Left renal pelvis (tissue), 4 donors: ENCODE measurements at places on chromosomes 11 and 22. TPM values are rescaled to one million over a fixed set of nuclear protein-coding genes. Genes with fewer than 3 reads are reported as not detected.

PKP3 gene
- polyA plus RNA-seq, result 9.1 TPM

PKNOX2 gene
- polyA plus RNA-seq, result 12.0 TPM

RNASEH2C gene
- 34.7 TPM for polyA plus RNA-seq

- DNase-seq, result no peak
Measured at GRCh38 chr11:103601225-103601846, 435.1 kb upstream of the DDI1 start.

DNA sequence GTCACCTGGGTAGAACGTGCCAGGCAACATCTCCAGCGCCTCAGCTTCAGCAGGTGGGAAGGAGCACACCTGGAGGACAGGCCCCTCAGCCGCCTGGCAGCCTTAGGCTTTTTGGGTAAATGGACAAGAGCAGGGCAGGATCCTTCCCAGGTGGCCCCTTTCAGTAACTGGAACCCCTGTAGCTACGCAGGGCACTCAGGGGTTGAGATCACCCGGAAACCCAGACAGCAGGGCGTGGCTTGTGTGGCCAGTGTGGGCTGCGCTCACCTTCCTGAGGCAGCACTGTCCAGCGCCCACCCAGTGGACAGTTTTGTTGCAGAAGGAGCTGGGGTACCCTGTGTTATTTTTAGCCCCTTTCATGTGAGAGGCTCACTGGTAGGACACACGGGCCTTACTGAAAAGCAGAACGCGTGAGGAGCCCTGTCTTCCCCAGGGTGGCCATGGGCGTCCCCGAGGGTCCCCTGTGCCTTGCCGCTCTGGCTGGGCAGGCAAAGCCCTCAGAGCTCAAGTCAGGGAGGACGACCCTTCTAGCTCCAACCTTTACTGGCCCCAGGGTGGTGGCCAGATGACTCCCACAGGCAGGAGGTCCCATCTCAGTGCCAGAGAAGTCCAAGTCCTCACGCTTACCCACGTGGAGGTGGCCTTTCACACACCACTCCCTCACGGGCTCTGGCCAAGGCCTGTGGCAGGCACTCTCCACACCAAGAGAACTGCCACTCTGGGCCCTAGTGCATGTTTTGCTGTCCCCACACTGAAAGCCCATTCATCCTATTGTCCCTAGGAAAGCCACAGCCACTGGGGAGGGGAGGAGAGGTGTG is 75.8 kb downstream of the CTTN start:
- no peak for DNase-seq

SSTR3 gene
- polyA plus RNA-seq, result 0.66 TPM

DNA sequence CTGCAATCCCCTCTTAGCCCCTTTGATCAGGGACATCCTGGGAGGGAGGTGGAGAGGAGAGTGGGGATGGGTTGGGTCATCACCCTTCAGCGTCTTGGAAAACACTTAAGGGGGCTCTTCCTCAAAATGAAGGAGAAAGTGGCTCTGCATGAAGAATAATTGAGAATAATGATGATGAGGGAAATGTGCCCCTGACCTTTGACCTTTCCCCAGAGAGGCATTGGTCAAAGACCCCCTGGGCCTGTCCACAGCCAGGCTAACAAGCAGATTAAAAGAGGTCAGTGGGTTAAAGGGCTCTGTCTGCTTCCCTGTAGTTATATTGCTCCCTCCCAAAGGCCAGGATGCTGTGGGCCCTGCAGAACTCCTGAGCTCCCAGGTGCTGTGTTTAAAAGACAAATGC is 68.7 kb downstream of the NAV2 start:
- DNase-seq, result no peak

- no peak for DNase-seq
Measured at GRCh38 chr22:46042786-46043185, 65.8 kb upstream of the WNT7B start.

FAM118B gene
- 29.5 TPM for polyA plus RNA-seq
